Psoas muscle (tissue), 8 donors: ENCODE measurements at places on chromosomes 12 and 14. TPM values are rescaled to one million over a fixed set of nuclear protein-coding genes. Genes with fewer than 3 reads are reported as not detected.
A peak's percentile ranks its signal among the peaks of the same experiment; 100 is the strongest.

DNA sequence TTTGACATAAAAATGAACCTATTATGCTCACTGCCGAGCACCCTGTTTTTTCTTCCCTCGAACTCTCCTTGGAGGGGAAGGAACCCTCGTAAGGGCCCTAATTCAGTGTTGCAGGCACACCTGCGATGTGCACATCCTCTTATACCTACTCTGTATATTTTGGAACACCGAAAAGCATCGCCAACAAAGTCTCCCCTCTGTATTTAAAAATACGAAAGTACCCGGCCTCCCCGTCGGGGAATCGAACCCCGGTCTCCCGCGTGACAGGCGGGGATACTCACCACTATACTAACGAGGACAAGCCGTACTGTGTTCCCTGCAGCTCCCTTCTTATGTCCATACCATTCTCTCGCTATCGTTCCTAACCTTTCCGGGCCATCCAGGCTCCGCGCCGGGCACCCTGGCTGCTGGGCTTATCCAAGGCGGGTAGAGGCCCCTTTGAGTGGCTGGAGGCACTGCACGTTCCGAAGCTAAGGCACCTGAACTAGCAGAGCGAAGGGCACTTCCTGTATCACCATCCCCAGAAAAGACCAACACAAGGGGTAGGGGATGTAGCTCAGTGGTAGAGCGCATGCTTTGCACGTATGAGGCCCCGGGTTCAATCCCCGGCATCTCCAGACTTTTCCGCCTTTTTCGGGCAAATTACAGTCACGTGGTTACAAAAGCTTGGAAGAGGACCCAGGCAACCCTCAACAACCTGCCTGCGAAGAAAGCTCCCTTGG, 25.1 kb upstream of the UBC start:
- peaks cover 9% of the 10 kb centered on the region for H3K36me3 ChIP-seq
- no peaks in the 10 kb centered on the region for H3K27me3 ChIP-seq

GRCh38 chr14:96307434-96307833, 51.4 kb downstream of the BDKRB1 start:
- H3K36me3 ChIP-seq: peaks cover 13% of the 10 kb centered on the region
- no peak overlapping the region for H3K27ac ChIP-seq
- no peak for DNase-seq
- H3K4me3 ChIP-seq: no peak overlapping the region
- H3K4me1 ChIP-seq: no peaks in the 10 kb centered on the region

DNA sequence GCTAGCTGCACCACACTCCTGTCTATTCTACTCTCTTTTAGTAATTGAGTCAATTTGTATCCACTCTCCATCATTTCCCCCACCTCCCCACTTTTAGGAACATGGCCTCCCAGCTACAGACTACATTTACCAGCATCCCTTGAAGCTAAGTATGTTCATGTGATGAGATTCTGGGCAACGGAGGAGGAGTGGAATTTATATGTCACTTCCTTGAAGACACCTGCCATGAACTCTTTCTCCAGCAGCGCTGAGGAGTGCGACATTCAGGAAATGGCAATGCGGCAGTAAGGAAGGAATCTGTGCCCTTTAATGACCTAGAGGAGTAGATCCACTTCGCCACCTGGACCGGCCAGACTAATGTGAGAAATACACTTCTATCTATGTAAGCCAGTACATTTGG, 243.7 kb upstream of the DIO2 start:
- no peaks in the 10 kb centered on the region for H3K27me3 ChIP-seq
- H3K36me3 ChIP-seq: no peaks in the 10 kb centered on the region
- peak overlapping the region; percentile 67 for H3K27ac ChIP-seq
- peak overlapping the region; percentile 60 for H3K4me3 ChIP-seq
- H3K4me1 ChIP-seq: no peaks in the 10 kb centered on the region

GRCh38 chr14:79436335-79436734, 775.0 kb downstream of the DIO2 start:
- H3K4me1 ChIP-seq: no peaks in the 10 kb centered on the region
- H3K36me3 ChIP-seq: no peaks in the 10 kb centered on the region
- no peaks in the 10 kb centered on the region for H3K27me3 ChIP-seq
- peak overlapping the region; percentile 54 for H3K27ac ChIP-seq

GRCh38 chr14:92225731-92226130, 97.2 kb upstream of the SLC24A4 start:
- H3K27ac ChIP-seq: no peak overlapping the region
- H3K27me3 ChIP-seq: no peaks in the 10 kb centered on the region
- no peaks in the 10 kb centered on the region for H3K36me3 ChIP-seq

GRCh38 chr12:121724925-121725324, 12.4 kb downstream of the TMEM120B start:
- H3K36me3 ChIP-seq: peaks cover 18% of the 10 kb centered on the region
- H3K4me1 ChIP-seq: peaks cover 5% of the 10 kb centered on the region

DNA sequence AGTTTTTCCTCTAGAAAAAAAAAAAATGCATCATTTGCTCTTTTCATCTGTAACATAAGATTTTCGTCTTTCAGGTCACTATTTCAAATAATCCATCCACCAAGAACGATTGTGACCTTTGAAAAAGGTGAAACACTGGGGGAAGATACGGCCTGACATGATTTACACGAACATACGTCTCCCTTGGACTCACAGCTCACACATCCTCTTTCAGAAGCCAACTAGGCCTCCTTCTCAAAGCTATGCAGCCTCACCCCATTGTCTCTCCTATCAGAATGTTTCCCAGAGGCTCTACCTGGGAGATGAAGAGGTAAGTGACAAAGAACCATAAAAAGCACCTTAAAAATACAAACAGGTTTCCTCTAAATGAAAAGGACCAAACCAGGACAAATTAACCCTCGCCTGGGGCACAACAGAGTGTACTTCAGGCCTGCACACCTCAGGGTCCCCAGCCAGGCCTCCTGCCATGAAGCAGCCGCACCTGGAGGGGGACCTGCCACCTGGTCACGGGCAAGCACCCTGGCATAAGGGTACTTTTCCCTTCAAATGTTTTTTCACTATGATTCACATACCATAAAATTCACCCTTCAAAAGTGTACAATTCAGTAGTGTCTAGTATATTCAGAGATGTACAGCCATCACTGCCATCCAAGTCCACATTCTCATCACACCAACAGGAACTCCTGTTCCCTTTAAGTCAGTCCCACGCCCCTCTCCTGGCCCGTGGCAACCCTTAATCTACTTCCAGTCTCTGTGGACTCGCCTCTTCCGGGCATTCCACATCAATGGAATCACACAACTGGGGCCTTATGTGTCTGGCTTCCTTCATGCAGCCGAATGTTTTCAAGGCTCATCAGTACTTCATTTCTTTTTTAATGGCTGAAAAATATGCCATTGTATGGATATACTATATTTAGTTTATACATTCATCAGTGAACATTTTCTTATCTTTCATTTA, 5.4 kb downstream of the SLC15A4 start:
- H3K4me3 ChIP-seq: peak overlapping the region; percentile 19
- H3K36me3 ChIP-seq: no peaks in the 10 kb centered on the region
- H3K27ac ChIP-seq: peak overlapping the region; percentile 95
- H3K27me3 ChIP-seq: no peaks in the 10 kb centered on the region

DNA sequence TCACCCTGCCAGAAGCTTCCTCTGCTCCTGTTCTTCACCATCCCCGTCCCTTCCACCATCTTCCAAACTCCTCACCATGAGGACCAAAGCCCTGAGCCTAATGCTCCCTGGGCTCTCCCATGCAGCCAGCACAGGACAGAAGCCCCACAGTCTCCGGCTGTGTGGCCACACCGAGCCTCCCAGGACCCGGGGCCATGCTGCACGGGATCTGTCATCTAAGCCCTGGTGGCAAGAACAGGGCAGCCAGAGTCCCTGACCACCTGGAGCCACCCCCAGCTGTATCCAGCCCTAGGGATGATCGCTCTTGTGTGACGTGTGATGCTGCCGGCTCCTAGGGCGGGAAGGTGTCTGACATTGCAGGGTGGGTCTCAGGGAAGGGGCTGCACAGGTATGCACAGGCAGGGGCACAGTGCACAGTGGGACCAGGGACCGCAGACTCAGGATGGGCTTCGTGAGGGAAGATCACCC, 8.1 kb downstream of the TMEM179 start:
- no peak overlapping the region for H3K27ac ChIP-seq
- no peak overlapping the region for H3K4me3 ChIP-seq
- no peaks in the 10 kb centered on the region for H3K36me3 ChIP-seq
- H3K4me1 ChIP-seq: no peaks in the 10 kb centered on the region
- H3K27me3 ChIP-seq: peaks cover 63% of the 10 kb centered on the region

DNA sequence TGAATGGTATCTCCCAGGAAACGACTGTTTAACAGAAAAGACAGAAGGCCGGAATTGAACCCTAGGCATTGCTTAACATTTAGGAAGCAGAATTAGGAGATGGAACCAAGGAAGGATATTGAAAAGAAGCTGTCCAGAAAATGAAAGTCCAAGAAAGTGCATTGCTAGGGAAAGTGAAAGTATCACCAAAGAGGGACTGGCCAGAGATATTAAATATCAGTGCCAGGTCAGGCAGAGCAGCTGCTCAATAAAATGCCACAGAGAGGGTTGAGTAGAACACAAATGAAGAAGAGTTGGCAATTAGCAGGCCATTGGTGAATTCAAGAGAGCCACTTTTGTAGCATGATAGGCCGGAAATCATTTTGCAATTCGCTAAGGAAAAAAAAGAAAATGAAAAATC, 101.6 kb downstream of the CFAP54 start:
- no peak for DNase-seq
- H3K27ac ChIP-seq: no peak overlapping the region
- H3K4me1 ChIP-seq: no peaks in the 10 kb centered on the region
- H3K4me3 ChIP-seq: no peak overlapping the region
- no peaks in the 10 kb centered on the region for H3K36me3 ChIP-seq
- no peaks in the 10 kb centered on the region for H3K27me3 ChIP-seq

GRCh38 chr12:3179731-3180130, 102.6 kb downstream of the TSPAN9 start:
- no peaks in the 10 kb centered on the region for H3K36me3 ChIP-seq
- H3K4me1 ChIP-seq: peaks cover 2% of the 10 kb centered on the region
- no peak for DNase-seq
- no peaks in the 10 kb centered on the region for H3K27me3 ChIP-seq
- no peak overlapping the region for H3K4me3 ChIP-seq
- no peak overlapping the region for H3K27ac ChIP-seq

- H3K27ac ChIP-seq: no peak overlapping the region
- H3K4me1 ChIP-seq: peaks cover 65% of the 10 kb centered on the region
Observed at GRCh38 chr12:79883216-79883615, 51.7 kb downstream of the PPP1R12A start.

GRCh38 chr12:115891556-115892164, 385.8 kb downstream of the MED13L start:
- H3K4me3 ChIP-seq: no peak overlapping the region
- H3K27me3 ChIP-seq: no peaks in the 10 kb centered on the region
- no peak overlapping the region for H3K27ac ChIP-seq
- no peaks in the 10 kb centered on the region for H3K4me1 ChIP-seq

DNA sequence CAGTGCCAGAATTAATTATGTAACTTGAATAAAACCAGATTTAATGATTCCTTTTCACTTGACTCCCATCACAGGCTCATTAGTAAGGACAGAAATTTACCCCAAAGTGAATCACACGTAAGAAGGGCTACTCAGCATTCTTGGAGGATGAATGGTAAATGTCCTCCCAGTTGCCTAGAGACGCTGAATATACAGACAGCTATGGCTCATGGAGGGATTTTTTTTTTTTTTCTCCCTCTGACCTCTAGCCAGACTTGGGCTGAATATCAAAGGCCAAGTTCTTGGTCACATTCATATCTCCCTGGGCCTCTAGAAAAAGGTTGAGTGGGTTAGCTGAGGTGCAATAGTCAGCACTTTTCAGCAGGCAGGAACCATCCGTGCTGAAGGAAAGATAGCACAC, 77.5 kb downstream of the PHLDA1 start:
- no peaks in the 10 kb centered on the region for H3K27me3 ChIP-seq
- no peak overlapping the region for H3K4me3 ChIP-seq
- H3K27ac ChIP-seq: no peak overlapping the region
- no peaks in the 10 kb centered on the region for H3K36me3 ChIP-seq

- peak overlapping the region; percentile 66 for H3K4me3 ChIP-seq
- no peak overlapping the region for H3K27ac ChIP-seq
- no peak for DNase-seq
- H3K27me3 ChIP-seq: no peaks in the 10 kb centered on the region
- H3K4me1 ChIP-seq: peaks cover 4% of the 10 kb centered on the region
- no peaks in the 10 kb centered on the region for H3K36me3 ChIP-seq
Observed at GRCh38 chr14:91252871-91253794, 8.6 kb upstream of the GPR68 start.

The SLC16A7 gene
- 9.5 TPM for total RNA-seq

The CISTR gene
- total RNA-seq: not detected

The TAS2R7 gene
- total RNA-seq: not detected

The E2F7 gene
- total RNA-seq: not detected

The OR6C2 gene
- total RNA-seq: not detected

The KCNA1 gene
- total RNA-seq: 0.05 TPM

The VWF gene
- total RNA-seq: 136 TPM

The PIANP gene
- total RNA-seq: 0.10 TPM
